NCI-H1092 (cell line): ENCODE measurements at places on chromosomes 7 and 10.

DNA sequence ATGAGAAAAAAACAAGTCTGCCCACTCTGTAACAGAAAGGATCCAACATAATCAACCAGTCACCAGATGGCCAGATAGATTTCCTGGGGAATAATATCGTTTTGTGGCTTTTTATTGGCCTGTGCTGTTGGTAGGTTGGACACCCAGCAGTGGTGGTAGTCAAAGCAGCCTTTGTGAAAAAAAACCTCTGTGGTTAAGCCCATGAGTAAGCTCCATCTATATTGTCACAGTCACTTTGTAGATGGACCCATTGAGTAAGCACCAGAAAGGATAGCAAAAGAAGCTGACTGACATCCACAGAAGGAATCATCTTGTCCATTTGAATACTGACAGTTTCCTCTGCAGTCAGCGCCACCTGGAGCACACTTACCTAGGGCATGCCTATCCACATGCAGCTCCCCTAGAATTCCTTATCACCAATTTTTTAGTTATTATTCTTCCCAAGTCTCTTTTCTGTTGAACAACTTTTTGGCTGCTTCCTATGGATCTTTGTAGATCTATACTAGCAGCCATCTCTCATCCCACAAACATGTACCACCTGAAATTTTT, 96.9 kb downstream of the IQUB start:
- DNase-seq = no peak

DNA sequence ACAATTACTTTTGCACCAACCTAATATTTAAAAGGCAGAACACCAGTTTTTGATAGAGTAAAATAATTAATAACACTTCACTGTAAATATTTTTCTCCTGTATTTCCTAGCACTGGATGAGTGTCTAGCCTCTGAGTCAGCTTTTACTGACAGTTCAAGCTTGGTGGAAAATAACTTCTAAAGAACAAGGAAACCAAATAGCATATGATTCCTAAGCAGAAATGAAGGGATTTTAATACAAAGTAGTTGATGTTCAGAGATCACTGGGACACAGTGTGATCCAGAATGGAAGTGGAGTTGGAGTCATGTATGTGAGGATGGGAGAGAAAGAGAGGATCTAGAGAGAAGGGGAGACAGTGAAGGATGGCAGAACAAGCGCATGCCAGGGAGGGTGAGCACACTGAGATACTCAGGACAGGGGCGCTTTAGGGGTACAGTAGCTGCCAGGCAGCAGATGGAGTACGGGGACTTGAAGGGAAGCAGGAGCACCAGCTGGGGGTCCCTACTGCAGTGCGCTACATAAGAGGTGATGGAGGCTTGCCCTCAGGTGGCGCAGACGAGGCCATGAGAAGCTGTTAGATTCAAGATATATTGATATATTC, 117.9 kb upstream of the KLF6 start:
- DNase-seq = no peak

GRCh38 chr7:43291789-43292188, 179.3 kb downstream of the HECW1 start:
- DNase-seq = no peak

DNA sequence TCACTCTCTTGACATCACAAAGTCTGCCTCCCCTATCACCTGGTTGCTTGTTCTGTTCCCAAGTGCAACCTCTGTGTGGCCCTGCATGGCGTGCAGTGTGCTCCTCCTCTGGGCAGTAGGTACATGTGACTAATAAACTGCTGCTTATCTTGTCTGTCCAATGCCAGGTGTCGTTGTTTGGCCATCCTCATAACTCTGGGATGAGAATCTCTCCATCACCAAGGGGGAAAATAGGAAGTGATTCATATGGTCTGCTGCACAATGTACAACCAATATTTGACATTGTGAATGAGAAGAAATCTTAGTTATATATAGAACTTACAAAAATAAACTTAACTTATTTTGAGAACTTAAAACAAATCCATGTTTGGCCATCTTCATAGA, 135.2 kb downstream of the INHBA start:
- no peak for DNase-seq

DNA sequence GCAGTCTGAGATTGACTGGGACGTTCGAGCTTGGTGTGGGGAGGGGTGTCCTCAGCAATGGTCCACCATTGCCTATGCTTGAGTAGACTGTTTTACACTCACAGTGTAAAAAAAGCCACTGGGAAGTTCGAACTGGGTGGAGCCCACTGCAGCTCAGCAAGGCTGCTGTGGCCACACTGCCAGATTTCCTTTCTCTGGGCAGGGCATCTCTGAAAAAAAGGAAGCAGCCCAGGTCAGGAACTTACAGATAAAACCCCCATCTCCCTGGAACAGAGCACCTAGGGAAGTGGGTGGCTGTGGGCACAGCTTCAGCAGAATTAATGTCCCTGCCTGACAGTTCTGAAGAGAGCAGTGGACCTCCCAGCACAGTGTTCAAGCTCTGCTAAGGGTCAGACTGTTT, 80.3 kb downstream of the BICC1 start:
- no peak for DNase-seq

DNA sequence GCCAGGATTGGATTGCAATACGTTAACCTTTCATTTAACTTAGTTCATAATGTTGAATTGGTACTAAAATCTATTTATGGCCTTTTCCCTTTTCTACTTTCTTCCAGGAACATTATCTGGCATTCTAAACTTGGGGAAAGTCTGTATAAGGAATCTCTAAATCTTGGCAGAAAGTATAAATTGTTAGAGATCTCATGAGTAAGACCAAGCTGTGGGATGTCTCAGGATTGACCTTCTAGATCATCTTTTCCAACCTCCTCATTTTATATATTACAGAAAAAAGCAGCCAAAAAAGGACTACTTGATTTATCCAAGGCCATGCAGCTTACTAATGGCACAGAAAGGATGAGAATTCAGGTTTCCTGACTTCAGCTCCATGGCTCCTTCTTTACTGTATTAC, 598.3 kb downstream of the INHBA start:
- no peak for DNase-seq

GRCh38 chr10:96229568-96230030, 41.8 kb downstream of the BLNK start:
- no peak for DNase-seq
